ENCODE measurements at places on chromosomes 4 and X.

DNA sequence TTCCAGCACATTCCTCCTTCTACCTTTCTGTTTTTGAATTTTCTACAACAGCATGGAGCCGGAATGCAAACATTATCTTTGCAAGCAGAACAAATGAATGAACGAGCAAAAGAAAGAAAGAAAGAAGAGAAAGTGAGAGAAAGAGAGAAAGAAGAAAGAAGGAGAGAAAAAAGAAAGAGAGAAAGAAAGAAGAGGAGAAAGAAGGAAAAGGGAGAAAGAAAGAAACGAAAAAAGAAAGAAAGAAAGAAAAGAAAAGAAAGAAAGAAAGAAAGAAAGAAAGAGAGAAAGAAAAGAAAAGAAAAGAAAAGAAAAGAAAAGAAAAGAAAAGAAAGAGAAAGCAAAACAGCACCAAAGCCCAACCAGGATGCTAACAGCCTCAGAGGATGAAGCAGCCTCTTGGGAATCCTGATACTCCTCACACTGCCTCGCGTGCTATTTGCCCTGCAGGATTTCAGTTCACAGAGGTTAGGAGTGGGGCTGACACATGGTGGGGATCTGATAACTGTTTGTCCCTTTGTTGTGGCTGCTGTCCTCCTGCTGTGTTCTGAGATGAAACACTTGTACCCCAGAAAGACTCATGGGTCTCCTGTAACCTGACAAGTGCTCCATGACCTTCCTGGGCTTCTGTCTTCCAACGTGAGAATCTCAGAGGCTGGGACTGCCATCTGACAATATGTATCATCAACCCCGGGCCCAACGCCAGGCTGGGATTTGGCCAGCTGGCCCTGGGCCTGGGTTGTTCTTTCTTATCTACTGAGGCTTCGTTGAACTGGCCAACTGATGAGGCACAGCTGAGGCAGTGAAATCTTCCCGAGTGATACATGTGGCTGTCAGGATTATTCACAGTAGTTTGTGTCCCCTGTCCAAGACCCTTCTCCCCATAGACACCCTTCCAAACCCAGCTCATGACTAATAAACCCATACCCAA, 61.0 kb downstream of the SEPSECS start:
- peak; percentile 80 for DNase-seq

- no peak for DNase-seq
Measured at GRCh38 chr4:7384003-7384928, 50.5 kb downstream of the PSAPL1 start.

GRCh38 chr4:8740666-8741395, 130.8 kb downstream of the HMX1 start:
- DNase-seq: no peak

GRCh38 chrX:68376373-68376772, 56.9 kb downstream of the OPHN1 start:
- no peak for DNase-seq

GRCh38 chr4:78058591-78059523, 1.7 kb downstream of the FRAS1 start:
- peak; percentile 23 for DNase-seq

Data from fibroblast of pulmonary artery (primary cell).